ENCODE measurements at places on chromosomes 11 and 22. TPM values are rescaled to one million over a fixed set of nuclear protein-coding genes. Genes with fewer than 3 reads are reported as not detected.

- DNase-seq, result peak; percentile 30
These were observed 89.6 kb upstream of the CRYBB3 start for GRCh38 chr22:25109878-25110595.

GRCh38 chr11:123407130-123407995 lies 22.7 kb upstream of the GRAMD1B start:
- peak; percentile 87 for DNase-seq

- DNase-seq, result no peak
These were observed 20.1 kb downstream of the TMPRSS6 start for GRCh38 chr22:37089434-37089833.

GRCh38 chr11:10158461-10158860 lies 135.6 kb downstream of the SBF2 start:
- no peak for DNase-seq

DNA sequence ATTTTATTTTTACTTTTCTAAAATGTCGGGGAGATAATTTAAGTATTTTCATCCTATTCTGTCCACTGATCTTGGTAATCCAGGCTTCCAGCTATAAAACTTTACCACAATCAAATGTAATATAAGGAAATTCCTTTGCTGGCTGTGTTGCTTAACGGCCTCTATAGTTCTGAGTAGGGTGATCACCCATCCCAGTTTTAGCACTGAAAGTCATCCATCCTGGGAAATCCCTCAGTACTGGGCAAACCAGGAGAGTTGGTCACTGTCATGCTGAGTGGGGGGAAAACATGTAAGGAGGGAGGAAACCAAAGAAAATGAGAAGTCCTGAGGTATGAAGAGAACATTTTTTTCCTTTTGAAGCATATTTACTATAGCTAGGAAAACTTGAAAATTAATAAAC lies 12.8 kb upstream of the BACE1-AS start:
- DNase-seq, result no peak

DNA sequence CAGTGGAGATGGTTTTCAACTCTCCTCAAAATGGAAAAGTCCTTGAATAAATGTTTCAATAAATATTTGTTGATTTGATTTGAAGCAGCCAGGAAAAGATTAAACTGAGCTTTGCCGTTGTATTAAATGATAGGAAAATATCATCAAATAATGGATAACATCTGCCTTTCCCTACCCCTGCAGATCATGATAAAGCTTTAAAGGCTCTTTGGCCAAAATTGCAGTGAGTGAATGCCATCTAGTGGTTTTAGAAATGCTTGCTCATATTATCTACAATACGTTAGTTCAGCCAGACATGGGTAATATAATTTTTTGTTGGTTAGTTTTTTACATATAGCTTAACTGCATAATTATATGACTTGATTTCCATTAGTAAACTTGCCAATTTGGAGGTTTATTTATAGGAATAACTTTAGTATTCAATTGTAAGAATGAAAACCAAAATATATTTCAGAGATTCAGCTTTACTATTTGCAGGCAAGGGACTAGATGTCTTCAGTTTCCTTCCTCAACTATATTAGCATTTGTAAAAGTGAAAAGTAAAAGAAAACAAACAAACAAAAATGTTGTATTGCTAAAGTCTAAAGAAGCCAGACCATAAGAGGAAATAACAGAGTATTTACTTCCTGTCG lies 159.2 kb downstream of the MSANTD4 start:
- DNase-seq, result peak; percentile 50

The ARHGAP32 gene
- 54.0 TPM for total RNA-seq

The FREY1 gene
- 1.3 TPM for total RNA-seq

The SLC22A9 gene
- 1.7 TPM for total RNA-seq

The MN1 gene
- total RNA-seq, result 0.32 TPM

The LDHAL6A gene
- total RNA-seq, result 0.59 TPM
